ENCODE measurements at places on chromosomes 12 and 14.

DNA sequence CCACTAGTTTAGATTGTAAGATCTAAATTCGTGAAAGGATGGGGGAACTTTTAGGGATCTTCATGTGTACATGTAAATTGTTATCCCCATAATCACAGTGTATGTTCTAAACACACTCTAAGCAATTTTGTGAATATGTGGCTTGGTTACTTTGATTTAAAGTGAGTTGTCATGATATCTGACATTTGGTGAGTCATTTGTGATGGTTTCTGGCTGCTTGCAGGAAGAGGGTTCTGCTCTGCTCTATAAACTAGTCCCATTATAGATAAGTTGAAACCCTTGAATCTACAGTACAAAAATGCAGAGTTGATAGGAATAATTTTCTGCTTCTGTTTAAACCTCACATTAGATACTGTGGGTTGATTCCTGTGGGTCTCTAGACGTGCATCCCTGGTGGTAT, 14.8 kb downstream of the GUCY2C start:
- no peak for DNase-seq

GRCh38 chr14:94918896-94919295, 149.0 kb upstream of the GSC start:
- no peak for DNase-seq

GRCh38 chr12:52949413-52950331, 754 bp downstream of the KRT18 start:
- no peak for DNase-seq

DNA sequence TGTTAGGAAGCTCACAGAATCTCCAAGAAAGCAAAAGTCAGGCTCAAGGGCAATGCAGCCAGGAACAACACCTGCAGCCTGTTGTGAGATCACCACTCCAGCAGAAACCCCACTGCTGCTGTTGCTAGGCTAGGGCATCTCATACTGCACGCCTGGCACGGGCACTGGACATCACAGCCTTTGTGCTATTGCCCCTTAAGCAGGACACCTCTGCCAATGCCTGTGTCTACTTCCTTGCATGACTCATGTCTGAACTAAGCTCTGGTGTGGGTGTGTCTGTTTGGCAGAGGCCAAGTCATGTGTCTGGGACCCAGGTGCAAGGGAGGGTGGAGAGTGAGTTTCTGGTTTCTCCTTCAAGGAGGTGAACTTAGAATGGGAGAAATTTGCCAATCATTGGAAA, 10.0 kb upstream of the DDX47 start:
- peak; percentile 32 for DNase-seq

- DNase-seq = no peak
These were observed 179.7 kb upstream of the VASH1 start for GRCh38 chr14:76581592-76581991.

DNA sequence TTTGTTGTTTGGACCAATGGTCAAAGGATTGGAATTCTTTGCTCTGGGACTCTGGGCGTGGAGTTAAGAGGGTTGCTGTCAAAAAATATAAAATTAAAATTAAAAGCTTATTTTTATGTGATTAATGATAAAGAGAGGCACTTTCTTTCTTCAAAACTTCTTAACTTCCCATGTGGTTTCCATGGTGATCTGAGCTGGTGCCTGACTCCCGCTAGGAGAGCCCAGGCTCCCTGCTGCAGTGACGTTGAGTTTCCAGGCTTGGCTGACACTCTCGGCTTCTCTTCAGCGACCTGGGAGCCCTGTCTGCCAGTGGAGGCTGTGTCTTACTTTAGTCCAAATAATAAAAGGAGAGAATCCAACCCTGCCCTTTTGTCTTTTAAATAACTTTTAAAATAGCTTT, 84.4 kb downstream of the GALC start:
- no peak for DNase-seq

DNA sequence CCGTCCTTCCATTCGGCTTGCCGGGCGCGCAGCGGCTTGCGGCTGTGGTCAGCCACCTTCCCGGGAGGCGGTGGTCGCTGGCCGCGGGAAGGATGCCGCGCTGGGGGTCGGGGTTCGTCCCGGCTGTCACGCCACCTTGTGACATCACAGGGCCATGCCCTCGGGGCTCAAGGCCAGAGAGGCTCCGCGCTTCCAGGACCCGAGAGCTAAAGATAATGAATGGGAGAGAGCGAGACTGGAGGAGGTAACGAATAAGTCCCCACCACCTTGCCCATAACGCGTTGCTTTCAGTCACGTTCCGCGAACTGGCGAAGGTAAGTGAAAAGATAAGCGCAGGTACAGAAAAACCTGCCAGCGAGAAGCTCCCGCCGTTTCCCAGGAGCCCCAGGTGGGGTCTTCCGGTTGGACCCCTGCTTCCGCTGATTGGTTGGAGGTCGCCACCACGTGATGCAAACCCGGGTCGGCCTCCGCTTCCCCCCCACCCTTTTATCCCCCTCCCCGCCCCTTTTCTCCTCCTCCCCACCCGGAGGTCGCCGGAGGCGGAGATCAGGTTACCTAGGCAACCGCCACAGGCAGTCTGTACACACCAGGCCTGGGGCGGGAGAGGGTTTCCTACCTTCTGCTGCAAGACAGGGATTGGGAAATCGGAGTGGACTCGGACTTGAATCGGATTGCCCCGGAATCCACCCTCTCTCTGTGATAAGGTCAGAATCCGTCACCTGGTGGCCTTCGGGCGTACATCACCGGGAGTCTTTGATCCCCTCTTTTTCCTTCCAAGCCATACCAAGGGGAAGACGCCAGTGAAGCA, at the start of gene LRRC9:
LRRC9 (plus strand) TSS at position 575 of the 808 bp plus-strand sequence.
- DNase-seq = no peak

DNA sequence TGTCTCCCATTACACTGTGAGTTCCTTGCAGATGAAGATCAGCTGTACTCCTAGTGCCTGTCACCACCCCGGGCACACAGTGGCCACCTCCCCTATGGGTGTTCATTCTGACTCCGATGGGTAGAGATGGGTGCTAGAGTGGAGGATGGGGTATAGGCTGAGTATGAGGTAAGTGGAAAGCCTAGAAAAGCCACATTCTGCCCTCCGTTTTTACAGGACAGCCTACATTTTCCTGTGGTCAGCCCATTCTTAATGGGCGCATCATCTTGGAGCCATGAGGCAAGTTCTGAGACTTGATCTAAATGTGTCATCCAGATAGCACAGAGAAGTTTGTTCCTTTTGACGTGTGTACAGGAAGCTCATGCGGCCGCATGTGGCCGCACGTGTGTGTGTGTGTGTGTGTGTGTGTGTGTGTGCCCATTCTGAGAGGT, 166.7 kb upstream of the HIF1A start:
- no peak for DNase-seq

GRCh38 chr12:15592934-15593333, 196.3 kb downstream of the EPS8 start:
- DNase-seq = no peak

DNA sequence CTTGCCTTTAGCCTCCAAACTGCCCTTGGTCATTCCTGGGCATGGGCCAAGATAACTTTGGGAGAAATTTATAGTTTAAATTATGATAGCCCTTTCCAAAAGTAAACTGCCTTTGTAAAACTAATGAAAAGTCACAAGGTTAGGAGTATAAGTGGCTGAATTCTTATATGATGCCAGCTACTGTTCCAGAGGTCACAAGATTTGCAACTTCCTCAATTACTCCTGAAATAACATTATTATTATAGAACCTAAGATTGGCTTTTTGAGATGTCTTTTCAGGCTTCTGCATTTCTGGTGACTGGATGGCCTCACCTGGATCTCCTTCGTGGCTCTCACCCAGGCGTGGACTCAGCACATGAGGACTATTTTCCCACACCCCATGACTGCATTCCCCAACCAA, 55.0 kb downstream of the OSBPL8 start:
- DNase-seq = no peak

GRCh38 chr12:96103067-96103644, 67.8 kb upstream of the LTA4H start:
- DNase-seq = no peak

- no peak for DNase-seq
These were observed 1.6 kb upstream of the MSI1 start for GRCh38 chr12:120370343-120371243.

- DNase-seq = no peak
These were observed 22.8 kb downstream of the UTP20 start for GRCh38 chr12:101302741-101303140.

- DNase-seq = no peak
These were observed 6.8 kb downstream of the ALDH1L2 start for GRCh38 chr12:105077435-105077834.

- no peak for DNase-seq
These were observed 866 bp downstream of the KRT79 start for GRCh38 chr12:52832985-52833905.

DNA sequence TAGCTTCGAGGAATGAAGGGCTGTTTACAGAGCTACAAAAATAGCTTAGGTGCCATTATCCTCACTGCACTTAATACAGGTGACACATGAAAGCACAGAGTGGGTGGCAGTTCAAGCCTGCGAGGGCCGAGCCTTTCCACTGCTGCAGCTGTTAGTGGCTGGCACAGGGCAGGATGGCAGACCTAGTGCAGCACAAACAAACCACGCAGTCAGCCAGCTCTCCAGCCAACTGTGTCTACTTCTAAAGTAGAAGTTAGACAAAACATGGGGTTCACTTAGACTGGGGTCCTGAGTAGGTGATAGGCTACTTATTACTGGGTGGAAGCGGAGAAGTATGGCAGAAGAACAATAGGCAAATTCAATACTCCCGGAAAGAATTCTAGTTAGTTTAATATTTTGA, 95.4 kb downstream of the DUSP16 start:
- DNase-seq = peak; percentile 36

DNA sequence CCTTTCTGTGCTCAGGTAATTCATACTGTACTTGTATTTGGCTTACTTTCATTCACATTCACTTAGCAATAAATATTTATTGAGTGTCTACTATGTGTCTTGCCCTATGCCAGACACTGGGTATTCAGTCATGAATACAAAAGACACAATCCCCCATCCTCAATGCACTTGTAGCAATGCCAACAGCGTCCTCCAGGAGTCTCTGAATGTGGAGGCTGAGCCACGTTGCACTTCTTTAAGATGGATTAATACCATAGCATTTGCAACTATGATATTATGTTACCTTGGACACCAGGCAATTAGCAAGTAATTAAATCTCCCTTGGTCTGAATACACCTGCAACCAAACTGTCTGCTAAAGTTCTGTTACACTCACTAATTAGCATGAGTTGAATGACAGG, 58.8 kb downstream of the OTX2 start:
- no peak for DNase-seq

- DNase-seq = no peak
These were observed 303.5 kb downstream of the EGLN3 start for GRCh38 chr14:33647385-33647786.

- no peak for DNase-seq
These were observed 32.7 kb upstream of the NAP1L1 start for GRCh38 chr12:76117067-76117691.

GRCh38 chr12:7190268-7191055, 976 bp downstream of the PEX5 start:
- no peak for DNase-seq

DNA sequence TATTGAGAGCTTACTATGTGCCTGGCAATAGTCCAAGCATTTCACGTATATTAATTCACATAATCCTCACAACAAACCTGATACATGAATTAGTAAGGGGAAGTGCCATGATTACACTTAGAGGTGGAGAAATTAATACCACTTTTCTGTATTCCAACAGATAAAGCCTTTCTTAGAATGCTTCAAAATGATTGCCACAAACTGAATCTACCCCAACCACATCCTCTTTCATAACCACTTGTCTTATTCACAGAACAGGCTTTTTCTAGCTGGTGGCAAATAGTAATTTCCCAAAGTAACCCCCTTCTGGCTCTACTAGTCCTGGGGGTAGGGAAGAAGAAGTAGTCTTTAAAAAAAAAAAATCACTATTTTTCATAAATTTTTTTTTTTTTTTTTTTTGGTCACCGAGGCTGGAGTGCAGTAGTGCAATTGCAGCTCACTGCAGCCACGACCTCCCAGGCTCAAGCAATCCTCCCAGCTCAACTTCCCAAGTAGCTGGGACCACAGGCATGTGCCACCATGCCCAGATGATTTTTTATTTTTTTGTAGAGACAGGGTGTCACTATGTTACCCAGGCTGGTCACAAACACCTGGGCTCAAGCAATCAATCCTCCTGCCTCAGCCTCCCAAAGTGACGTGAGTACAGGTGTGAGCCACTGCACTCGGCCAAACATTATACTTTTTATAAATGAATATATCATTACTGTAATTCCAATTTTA, 59.0 kb upstream of the ARID2 start:
- no peak for DNase-seq

GRCh38 chr12:123073292-123073691, 77.6 kb downstream of the PITPNM2 start:
- DNase-seq = no peak

DNA sequence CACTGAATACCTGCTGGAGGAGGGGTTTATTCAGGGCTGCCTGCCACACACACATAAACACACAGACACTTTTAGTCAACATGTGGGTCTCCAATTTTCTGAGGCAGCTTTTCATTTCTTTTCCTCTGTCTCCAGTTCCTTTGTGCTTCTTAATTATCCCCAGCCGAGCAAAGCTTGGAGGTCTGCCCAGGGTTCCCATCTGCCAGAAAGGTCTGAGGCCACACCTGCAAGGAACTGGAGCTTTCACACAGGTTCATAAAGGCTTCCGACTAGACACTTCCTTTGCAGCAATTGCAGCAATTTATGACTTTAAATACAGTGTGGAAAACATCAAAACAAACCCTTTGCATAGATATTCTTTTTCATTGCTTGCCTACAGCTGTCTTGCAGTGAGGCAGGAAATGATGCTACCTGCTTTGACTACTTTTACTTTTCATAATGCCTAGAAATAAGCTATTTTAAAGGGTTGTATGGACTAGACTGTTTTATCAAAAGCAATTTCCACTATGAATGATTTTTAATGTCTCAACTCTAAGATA, 1318.9 kb downstream of the AACS start:
- DNase-seq = no peak

- no peak for DNase-seq
These were observed 387.5 kb downstream of the TMEM121 start for GRCh38 chr14:105913861-105914260.

DNA sequence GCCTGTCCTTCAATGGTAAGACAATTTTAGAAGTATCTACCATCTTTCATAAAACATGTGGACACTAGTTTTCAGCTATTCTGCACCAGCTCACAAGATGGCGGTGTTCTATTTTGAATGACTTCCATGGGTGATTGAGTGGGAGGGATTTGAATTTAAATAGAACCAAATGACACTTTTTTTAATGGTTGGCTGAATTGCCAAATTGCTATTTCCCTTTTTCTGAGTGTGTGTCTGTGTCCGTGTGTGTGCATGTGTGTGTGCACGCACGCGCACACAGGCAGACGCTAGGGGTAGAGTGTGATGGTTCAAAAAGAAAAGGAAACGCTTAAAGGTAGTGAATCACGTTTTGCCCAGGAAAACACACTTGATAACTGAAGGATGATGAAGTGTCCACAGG, 362.6 kb downstream of the DAD1 start:
- no peak for DNase-seq

- DNase-seq = no peak
These were observed 4.8 kb downstream of the DGKA start for GRCh38 chr12:55935738-55936151.

GRCh38 chr14:97485201-97485600, 688.0 kb downstream of the VRK1 start:
- no peak for DNase-seq
